Nucleus accumbens (tissue), 56 donors: ENCODE measurements at places on chromosomes 6 and 20.
A peak's percentile ranks its signal among the peaks of the same experiment; 100 is the strongest.

GRCh38 chr6:30883685-30884520, at the start of gene DDR1:
DDR1 (plus strand) TSS chr6:30884519; CDS start chr6:30888730, 4,211 bp downstream.
- peak; percentile 84 for DNase-seq

GRCh38 chr6:5201271-5201670, 59.5 kb downstream of the LYRM4 start:
- no peak for DNase-seq

- DNase-seq, result no peak
Observed at GRCh38 chr6:70415660-70416059, 2.4 kb downstream of the FAM135A start.

GRCh38 chr20:853406-853996, 20.0 kb downstream of the FAM110A start:
- DNase-seq, result no peak

GRCh38 chr6:87082160-87082721, 12.7 kb downstream of the CGA start:
- no peak for DNase-seq

DNA sequence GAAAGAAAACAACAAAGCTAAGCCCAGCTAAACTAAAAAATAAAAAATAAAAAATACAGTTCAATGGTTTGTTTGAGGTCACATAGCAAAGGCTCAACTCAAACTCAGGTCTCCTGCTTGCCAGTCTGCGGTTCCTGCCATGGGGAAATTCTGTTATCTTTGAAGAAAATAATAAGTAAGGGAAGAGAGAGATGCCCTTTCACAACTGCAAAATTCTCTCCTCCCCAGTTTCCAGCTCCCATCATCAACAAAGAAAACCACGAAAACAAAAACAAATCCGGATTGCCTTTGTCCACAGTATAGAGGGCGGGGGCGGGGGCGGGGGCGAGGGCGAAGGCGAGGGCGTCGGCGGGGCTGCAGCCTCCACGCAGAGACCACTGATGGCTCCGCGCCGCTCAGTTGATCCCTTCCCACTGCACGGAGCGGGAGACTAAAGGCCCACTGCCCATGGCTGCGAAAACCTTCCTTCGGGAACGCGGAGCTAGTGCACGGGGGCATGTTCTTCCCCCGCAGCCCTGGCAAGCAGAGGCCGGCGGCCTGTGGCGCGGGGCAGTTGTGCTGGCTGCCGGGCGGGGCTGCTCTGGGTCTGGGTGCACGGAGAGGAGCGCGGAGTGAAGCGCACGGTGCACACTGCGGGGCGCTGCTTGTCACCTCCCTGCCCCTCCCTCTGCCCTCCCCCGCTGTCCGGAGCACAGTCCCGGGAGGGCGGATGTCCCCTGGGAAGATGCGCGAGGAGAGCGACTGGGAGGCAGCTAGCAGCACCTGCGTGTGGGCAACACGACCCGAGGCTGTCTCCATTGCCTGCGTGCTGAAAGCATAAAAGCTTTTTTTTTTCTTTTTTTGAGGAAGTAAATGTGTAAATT, 54.1 kb upstream of the TPD52L1 start:
- DNase-seq, result peak; percentile 48

GRCh38 chr20:50224052-50224451, 33.4 kb downstream of the CEBPB start:
- no peak for DNase-seq

DNA sequence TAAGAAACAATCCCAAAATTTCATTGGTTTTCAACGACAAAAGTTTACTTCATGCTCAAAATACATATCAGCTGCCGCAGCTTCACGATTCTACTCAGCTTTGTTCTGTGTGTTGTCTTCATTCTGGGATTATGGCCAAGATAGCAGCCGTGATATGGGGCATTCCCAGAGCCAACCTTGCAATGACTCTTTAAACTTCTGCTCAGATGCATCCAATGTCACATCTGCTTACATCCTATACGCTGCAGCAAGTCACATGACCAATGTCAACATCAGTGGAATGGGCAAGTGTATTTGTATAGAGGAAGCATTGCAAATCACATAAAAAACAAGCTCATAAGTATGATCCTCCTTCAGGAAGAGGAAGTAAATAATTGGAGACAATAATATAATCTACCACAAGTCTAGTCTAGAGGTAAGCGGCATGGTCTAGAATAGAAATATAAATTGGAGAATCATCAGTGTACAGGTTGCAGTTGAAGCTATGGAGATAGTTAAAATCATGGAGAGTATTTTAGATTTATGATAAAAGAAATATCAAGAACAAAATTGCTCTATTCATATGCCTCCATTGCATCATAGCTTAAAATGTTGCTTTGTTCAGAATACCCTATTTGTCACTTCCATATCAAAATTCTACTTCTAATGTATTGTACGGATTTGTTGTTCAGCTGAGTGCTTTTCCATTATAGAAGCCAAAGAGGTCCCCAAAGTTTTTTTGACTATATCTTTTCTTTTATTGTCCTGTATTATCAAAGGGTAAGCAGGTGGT, 7.2 kb upstream of the C6orf141 start:
- no peak for DNase-seq

DNA sequence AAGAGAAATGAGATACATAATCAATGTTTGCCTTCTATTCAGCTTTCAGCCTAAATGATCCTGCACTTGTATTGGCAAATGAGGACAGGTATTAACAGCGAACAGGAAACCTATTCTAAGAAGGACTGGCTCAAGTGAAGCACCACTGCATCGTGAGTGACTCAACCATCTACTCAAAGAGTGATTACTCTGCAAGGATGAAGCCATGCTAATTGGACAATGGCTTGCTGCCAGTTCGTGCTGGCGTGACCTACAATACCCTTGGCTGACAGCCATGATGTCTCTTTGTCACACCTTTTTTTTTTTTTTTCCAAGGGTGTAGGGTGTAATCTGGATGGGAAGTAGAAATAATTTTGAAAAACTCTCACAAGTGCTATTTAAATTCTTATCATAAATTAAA, 104.9 kb downstream of the GJA10 start:
- DNase-seq, result peak; percentile 28

DNA sequence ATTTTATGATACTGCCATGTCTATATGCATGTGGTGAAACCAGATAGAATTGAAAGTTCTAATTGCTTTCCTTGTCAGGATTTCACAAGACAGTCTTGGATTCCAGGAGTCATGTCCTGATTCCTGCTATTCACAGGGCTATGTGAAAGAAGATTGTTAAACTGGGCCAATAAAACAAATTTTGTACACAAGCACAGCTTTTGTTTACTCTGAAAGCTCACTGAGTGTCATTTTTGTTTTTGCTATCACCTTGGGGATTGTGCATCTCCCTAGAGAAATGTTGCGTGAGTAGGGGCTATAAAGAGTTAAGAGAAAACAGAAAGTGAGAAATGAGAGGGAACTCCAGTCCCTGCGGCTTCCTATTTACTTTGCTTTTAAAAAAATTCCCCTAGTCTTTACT, 627.5 kb downstream of the PKHD1 start:
- DNase-seq, result no peak

DNA sequence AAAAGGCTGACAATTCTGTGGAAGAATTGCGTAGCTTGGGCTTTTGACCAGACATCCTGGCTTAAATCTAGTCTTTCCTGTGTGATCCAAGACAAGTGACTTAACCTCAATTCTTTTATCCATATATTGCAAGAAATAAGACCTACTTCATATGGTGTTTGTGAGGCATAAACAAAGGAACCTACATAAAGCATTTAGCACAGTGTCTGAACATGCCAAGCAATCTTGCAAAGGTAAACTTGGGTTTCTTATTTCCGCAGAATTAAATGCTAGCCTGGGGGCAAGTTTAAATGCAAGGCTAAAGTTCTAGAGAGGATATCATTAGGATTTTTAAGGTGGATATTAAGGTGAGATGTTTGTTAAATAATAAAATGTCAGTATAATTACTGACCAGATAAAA, 47.9 kb downstream of the HDDC2 start:
- no peak for DNase-seq
